ENCODE measurements at places on chromosomes 4 and X. TPM values are rescaled to one million over a fixed set of nuclear protein-coding genes. Genes with fewer than 3 reads are reported as not detected.

PFKFB1 gene
- 0.54 TPM for total RNA-seq

STPG2 gene
- total RNA-seq: not detected

CXXC4 gene
- 0.04 TPM for total RNA-seq

TSPAN6 gene
- 0.52 TPM for total RNA-seq

CPEB2 gene
- total RNA-seq: 4.0 TPM

IRS4 gene
- not detected for total RNA-seq

FRMD7 gene
- total RNA-seq: not detected

SULT1E1 gene
- not detected for total RNA-seq

CORIN gene
- total RNA-seq: not detected

PLP1 gene
- total RNA-seq: not detected

GRCh38 chr4:54723220-54723619 is 65.5 kb downstream of the KIT start:
- DNase-seq: no peak
- peaks cover 3% of the 10 kb centered on the region for H3K27me3 ChIP-seq
- H3K36me3 ChIP-seq: no peaks in the 10 kb centered on the region
- H3K27ac ChIP-seq: no peak overlapping the region
- no peak overlapping the region for H3K4me3 ChIP-seq

- DNase-seq: no peak
- peaks cover 98% of the 10 kb centered on the region for H3K27me3 ChIP-seq
- no peak overlapping the region for H3K27ac ChIP-seq
- H3K36me3 ChIP-seq: peaks cover 5% of the 10 kb centered on the region
These were observed 13.2 kb downstream of the HAND2 start for GRCh38 chr4:173516621-173517524.

DNA sequence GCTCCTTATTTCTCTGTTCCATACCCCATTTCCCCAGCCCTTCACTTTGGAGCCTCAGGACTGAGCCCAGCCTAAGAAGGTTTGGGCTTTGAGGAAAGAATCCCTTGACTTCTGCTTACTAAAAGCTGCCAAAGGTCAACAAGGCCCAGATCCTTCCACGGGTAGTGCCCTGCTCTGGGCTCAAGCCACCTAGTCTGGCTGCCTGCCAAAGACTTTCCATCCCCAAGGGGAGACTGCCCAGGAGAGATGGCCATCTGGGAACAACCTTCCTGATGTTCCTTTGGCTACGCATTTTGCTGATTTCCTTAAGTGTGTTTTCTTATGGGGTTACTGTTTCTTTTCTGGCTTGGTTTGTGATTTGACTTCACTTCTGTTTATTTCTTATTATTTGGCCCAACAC is 49.8 kb upstream of the NDP start:
- no peak overlapping the region for H3K4me3 ChIP-seq
- H3K27ac ChIP-seq: no peak overlapping the region
- no peaks in the 10 kb centered on the region for H3K4me1 ChIP-seq
- H3K36me3 ChIP-seq: no peaks in the 10 kb centered on the region
- H3K27me3 ChIP-seq: no peaks in the 10 kb centered on the region

- H3K4me1 ChIP-seq: no peaks in the 10 kb centered on the region
- no peaks in the 10 kb centered on the region for H3K27me3 ChIP-seq
- DNase-seq: no peak
These were observed 116.8 kb upstream of the ZCCHC13 start for GRCh38 chrX:74187211-74187610.

DNA sequence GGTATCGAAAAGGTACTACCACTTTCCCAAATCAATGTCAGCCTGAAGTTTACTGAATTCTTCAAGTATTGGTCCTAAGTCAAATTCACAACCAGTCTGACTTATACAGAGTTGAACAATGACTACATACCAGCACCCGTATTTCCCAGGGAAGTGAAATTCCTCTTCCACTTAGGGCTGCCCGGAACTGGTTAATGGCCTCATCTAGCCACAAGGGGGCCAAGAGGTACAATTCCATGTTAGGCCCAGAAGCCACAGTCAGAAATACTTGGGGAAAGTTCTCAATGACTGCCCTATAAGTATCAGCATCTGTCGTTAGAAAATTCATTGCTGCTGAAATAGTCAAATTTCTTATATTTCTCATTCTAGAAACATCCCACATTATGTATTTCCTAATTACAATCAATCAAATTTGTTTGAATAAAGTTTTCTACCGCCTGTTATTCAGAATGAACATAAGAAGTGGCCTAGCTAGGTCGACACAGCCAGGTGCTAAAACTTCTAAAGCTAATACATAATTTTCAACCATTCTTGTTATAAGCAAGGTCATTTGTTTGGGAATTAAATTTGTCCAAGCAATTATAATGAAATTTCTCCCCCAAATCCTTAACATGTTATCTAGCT is 5.6 kb upstream of the PCDH7 start:
- H3K36me3 ChIP-seq: no peaks in the 10 kb centered on the region
- peaks cover 56% of the 10 kb centered on the region for H3K27me3 ChIP-seq
- no peak overlapping the region for H3K27ac ChIP-seq
- H3K4me1 ChIP-seq: peaks cover 20% of the 10 kb centered on the region

- H3K27me3 ChIP-seq: no peaks in the 10 kb centered on the region
- DNase-seq: no peak
- H3K36me3 ChIP-seq: peaks cover 3% of the 10 kb centered on the region
- H3K27ac ChIP-seq: no peak overlapping the region
- H3K4me3 ChIP-seq: no peak overlapping the region
These were observed 58.2 kb downstream of the PPM1K start for GRCh38 chr4:88226143-88226542.

GRCh38 chr4:174318829-174319764 is 35.4 kb downstream of the CEP44 start:
- H3K27ac ChIP-seq: no peak overlapping the region
- no peak overlapping the region for H3K4me3 ChIP-seq
- H3K27me3 ChIP-seq: no peaks in the 10 kb centered on the region

GRCh38 chr4:160021870-160022269 is 919.0 kb downstream of the RAPGEF2 start:
- H3K4me1 ChIP-seq: no peaks in the 10 kb centered on the region
- no peak for DNase-seq
- H3K36me3 ChIP-seq: no peaks in the 10 kb centered on the region
- no peak overlapping the region for H3K27ac ChIP-seq

DNA sequence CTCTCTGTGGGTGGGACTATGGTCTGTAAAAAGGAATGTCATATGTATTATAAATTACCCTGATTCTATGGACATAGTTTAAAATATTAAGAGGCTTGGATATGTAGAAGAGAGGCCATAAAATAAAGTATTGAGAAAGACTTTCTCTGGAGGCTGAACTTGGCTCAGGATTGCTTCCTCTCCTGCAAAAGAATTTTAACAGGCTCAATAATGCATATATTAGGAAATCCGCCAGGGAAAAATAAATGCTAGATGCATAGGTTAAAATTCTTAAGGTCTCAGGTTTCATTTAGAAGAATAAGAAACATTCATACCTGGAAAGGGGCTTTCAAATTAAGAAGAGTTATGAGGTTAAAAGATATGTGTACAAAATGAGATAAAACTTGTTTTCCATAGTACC is 424.3 kb downstream of the ARAP2 start:
- DNase-seq: no peak
- H3K36me3 ChIP-seq: no peaks in the 10 kb centered on the region
- no peaks in the 10 kb centered on the region for H3K27me3 ChIP-seq
- H3K4me1 ChIP-seq: no peaks in the 10 kb centered on the region
- no peak overlapping the region for H3K27ac ChIP-seq

GRCh38 chr4:46270986-46271596 is 118.8 kb downstream of the GABRA2 start:
- H3K4me3 ChIP-seq: no peak overlapping the region
- H3K4me1 ChIP-seq: no peaks in the 10 kb centered on the region
- peaks cover 2% of the 10 kb centered on the region for H3K36me3 ChIP-seq
- H3K27ac ChIP-seq: no peak overlapping the region
- DNase-seq: no peak

DNA sequence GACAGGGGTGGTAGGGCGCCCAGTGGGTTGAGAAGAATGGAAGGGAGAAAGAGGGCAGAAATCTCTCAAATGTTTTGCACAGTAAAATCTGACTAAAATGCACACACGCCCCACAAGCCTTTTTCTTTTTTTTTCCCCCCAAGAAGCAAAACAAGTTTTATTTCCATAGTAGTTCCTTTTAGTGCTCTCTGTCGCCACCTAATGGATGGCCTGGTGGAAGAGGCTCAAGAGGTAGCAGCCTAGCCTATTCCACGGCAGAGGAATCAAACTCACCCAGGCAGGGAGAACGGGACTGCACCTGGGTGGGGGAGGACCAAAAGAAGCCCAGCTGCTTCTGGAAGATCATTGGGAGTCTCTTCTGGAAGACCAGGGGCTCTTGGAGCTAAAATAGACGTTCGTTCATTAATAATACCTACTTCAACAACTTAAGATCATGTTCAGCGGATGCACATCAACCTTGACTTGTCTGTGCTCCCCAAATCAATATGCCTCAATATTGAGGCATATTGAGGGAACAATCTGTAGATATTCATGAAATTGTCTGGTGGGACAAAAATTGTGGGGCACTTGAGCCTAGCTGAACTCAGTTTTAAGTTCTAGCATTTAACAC is 31.6 kb upstream of the IRAK1 start:
- no peak overlapping the region for H3K4me3 ChIP-seq
- H3K36me3 ChIP-seq: peaks cover 14% of the 10 kb centered on the region
- peak overlapping the region; percentile 52 for H3K27ac ChIP-seq
- peaks cover 25% of the 10 kb centered on the region for H3K4me1 ChIP-seq
- peak; percentile 52 for DNase-seq
- no peaks in the 10 kb centered on the region for H3K27me3 ChIP-seq

DNA sequence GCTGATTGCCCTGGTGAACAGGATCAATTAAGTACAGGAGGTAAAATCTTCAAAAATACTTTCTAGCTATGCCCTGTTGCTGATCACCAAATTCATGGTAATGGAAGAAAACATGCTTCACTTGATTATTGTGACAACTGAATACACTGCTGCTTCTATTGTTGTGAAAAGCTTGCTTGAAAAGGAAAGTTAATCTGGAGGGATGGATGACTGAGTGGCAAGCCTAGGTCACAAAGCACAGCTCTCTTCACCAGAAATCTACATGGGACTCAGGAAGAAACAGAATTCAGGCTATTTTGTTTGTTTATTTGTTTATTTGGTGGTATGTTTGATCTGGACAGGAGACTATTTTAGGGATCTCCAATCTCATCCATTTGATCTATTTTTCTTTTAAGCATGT is 182.0 kb downstream of the MGST2 start:
- DNase-seq: no peak
- H3K4me1 ChIP-seq: peaks cover 4% of the 10 kb centered on the region
- no peak overlapping the region for H3K27ac ChIP-seq
- no peaks in the 10 kb centered on the region for H3K36me3 ChIP-seq
- no peaks in the 10 kb centered on the region for H3K27me3 ChIP-seq

DNA sequence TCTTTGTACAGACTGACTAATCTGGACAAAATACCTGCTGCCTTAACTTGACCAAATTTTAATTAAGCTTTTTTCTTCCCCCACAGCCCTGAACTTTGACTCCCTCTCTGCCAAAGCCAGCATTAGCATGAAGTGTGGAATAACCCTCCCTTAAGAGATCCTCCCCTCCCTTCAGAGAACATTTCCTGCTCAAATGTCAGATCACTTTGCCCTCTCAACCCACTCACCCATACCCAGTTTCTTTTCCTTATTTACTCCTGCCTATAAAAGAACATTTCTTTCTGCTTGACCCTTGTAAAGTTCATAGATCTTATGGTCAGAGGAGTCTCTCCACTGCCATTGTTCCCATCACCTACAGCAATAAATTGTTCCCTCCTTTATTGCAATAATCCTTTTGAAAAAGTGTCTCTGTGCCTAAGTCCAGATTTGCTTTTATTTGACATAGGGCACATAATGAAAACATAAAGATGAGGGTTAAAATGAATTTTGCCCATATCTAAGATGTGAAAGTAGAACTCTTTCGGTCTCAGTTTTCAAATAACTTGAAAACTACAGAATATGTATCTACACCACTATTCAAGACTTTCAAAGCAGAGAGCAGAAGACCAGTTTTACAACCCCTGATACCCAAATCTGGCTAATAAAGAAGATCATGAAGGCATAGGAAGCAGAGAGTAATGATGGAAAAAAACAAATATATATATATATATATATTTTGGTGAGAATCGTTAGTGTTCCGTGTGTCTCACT is 289.7 kb upstream of the ANXA10 start:
- no peaks in the 10 kb centered on the region for H3K27me3 ChIP-seq
- H3K36me3 ChIP-seq: no peaks in the 10 kb centered on the region
- no peak overlapping the region for H3K27ac ChIP-seq
- H3K4me1 ChIP-seq: no peaks in the 10 kb centered on the region

DNA sequence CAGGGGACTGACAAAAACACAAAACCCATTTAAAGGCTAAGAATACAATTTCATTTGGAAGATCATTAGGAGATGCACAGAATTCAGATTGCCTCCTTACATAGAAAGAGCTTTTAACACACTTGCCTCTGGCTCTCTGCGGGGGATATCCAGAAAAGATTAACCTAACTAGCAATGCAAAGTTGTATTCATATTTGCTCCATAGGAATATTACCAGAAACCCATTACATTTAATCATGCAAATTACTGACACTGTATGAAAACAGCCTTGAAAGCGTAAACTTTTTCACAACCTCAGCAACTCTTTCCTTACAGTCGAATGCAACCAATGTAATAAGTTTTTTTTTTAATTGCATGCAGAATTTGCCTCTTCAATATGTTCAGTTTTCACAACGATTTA is 1087.3 kb upstream of the PRKX start:
- no peak for DNase-seq
- H3K27ac ChIP-seq: no peak overlapping the region
- no peak overlapping the region for H3K4me3 ChIP-seq

GRCh38 chr4:148312956-148313490 is 129.2 kb downstream of the NR3C2 start:
- H3K4me3 ChIP-seq: no peak overlapping the region
- H3K27me3 ChIP-seq: no peaks in the 10 kb centered on the region
- no peak overlapping the region for H3K27ac ChIP-seq
